ENCODE measurements at places on chromosomes 12 and 14.

DNA sequence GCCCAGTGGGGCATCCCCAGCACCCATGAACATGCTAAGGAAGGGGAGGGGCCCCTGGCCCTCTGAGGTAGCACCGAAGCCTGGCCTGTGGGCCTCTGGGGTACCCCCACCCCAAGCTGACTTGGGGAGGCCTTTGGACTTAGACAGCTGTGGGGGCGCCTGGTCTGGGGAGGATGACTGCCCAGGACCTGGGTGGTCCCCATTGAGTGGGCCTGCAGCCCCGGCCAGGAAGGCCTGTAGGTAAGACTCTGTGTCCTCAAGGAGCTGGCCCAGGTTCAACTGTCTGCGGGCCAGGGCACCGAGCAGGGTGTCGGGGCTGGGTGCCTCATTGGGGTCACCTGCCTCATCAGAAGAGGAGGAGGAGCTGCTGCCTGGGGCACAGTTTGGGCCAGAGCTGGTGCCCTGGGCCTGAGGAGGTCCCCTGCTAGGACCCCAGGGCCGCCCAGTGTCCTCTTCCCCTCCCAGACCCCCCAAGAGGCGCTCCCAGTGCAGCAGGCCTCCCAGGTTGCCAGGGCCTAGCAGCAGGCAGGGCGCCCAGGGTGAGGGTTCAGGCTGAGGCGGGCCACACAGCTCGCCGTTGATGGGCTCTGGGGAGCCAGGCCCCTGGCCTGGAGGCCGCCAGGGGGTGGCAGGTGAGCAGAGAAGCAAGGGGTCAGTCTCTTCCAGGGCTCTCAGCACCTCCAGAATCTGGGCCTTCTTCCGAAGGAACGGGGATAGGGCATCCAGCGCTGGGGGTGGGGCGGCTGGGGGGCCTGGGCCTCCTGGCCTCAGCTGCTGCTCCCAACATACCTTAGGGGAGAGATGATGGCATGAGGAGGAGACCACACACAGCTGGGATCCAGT, 31.4 kb downstream of the NCKAP5L start:
- no peak for DNase-seq

DNA sequence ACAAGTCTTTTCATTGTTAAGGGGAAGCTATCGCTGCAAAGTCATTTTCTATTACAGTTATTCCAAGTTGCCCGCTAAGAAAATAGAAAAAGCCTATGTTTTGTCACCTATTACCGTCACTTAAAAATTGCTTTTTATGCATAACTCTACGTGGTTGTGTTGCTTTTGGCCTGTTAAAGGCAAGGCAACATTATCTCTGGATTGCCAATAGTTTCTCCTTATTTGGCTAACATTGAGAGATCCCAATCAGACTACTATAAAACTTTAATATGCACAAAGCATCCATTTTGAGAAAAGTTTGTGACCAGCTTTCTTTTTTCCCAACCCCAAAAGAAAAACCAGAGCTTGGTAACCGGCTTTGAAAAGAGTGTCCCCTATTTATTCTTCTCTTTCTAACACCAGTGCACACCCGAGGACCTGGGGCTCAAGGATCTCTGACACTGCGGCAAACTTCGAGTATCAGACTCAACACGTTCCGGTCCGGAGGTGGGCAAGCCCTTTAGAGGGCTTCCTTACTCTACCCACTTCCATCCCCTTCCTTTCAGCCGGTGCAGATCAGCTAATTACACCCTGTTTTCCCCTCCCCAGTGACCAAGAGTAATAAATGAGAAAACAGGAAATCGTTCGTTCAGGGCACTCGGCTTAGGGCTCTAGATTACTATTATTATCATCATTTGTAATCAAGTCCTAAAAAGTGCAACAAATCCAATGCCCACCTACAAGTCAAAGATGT, 1.2 kb downstream of the PPP1R12A start:
- DNase-seq, result no peak

- no peak for DNase-seq
Measured at GRCh38 chr12:42575717-42576116, 13.8 kb downstream of the PRICKLE1 start.

DNA sequence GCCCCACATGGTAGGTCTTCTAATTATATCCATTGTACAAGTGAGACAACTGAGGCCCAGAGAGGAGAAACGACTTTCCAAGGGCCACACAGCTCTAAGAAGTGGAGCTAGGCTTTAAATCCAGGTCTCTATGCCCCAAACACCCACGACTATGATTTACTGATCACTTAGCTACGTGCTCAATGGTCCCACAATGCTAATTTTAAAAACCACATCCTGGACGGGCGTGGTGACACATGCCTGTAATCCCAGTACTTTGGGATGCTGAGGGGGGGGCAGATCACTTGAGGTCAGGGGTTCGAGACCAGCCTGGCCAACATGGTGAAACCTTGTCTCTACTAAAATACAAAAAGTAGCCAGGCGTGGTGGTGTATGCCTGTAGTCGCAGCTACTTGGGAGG, 8.4 kb upstream of the MLEC start:
- DNase-seq, result no peak

GRCh38 chr14:96792591-96792990, 4.6 kb upstream of the VRK1 start:
- no peak for DNase-seq

DNA sequence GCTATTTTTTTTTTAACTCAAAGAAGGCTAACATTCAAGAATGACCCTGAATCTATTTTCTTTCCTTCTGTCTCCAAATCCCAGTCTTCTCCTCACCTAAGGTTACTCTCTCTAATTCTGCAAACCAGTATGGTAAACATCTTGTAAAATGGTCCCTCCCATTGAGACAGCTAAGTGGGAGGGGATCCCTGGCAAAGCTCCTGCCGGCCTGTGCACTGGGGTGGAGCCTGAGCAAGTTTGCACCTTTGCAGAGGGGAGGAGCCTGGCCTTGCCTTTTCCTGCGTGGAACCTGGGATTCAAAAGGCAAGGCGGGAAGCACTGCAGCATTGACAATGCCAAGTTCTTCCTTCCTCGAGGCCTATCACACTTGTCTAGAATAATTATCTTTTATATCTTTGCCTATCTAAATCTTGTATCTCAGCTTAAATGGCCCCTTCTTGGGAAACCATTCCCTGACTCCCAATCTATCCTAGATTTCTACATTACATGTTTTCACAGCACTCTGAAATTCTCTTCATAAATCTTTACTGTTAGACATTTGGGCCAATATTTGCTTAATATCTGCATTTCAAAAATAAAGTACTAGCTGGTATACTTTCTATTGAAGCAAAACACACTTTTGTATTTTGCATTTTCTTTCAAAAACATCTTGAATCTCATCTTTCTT, 83.0 kb downstream of the EPS8 start:
- no peak for DNase-seq

GRCh38 chr12:93708952-93709351, 31.8 kb downstream of the CRADD start:
- no peak for DNase-seq

DNA sequence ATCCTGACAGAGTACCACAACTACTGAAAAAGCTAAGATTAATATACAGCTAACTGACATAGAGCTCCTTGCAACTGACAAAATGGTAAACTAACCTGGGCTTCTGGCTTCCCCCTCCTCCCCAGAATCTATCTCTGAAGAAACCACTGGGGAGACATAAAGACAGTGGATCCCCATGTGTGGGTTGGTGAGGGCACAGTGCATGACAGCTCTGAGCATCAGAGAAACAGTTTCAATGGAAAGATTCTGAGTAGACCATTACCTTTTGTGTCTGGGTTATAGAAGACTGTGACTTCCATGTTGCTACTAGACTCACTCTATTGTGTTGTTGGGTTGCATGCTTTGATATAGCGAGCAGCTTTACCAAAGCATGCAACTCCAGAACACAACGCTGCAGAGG, 247.4 kb downstream of the EFCAB11 start:
- DNase-seq, result no peak

DNA sequence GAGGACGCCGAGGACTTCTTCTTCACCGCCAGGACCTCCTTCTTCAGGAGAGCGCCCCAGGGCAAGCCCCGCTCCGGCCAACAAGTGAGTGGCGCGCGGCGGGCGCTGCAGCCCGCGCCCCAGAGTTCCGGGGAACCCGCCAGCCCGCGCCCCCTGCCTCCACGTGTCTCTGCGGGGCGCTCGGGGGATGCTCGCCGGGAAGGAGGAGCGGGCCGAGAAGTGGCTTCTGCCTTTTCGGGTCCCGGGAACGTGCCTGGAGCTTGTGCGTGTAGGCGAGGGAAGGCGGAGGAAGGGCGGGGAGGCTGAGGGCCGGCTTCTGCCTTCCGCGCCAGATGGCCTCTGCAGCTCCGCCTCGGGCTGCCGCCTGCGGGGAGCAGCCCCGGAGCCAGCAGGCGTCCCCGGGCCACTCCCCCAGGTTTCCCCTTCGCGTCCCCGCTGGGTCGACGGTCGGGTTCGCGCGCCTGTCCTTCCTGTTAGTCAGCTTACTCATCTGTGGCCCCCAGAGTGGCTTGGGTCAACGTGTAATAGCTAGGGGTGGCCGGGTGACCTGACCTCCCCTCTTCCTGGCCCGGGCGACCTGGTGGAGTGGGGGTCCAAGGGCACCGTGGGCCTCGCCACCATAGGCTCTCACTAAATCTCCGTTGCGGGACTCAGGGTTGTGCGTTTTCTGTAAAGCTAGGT, 505 bp downstream of the RASSF3 start:
- peak; percentile 58 for DNase-seq

DNA sequence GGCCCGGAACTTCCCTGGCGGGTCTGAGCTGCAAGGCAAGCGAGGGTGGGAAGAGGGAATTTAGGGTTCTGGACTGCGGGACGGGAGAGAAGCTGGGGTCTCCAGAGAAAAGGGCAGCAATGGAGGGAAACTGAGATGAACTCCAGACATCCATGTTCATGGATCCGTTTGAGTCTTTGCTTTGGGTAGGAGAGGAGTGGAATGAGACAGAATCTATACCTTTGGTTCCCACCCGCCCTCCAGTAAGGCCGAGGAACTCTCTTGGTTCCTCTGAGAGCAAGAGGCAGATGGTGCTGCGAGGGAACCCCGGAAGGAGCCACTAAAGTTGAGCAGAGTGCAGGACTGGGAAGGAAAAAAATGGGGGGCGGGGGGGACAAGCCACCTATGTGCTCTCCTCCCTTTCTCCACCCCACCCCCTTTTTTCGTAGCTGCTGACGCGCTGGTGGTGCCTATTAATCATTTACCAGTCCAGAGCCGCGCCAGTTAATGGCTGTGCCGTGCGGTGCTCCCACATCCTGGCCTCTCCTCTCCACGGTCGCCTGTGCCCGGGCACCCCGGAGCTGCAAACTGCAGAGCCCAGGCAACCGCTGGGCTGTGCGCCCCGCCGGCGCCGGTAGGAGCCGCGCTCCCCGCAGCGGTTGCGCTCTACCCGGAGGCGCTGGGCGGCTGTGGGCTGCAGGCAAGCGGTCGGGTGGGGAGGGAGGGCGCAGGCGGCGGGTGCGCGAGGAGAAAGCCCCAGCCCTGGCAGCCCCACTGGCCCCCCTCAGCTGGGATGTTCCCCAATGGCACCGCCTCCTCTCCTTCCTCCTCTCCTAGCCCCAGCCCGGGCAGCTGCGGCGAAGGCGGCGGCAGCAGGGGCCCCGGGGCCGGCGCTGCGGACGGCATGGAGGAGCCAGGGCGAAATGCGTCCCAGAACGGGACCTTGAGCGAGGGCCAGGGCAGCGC, 1.2 kb downstream of the SSTR1 start:
- DNase-seq, result no peak

DNA sequence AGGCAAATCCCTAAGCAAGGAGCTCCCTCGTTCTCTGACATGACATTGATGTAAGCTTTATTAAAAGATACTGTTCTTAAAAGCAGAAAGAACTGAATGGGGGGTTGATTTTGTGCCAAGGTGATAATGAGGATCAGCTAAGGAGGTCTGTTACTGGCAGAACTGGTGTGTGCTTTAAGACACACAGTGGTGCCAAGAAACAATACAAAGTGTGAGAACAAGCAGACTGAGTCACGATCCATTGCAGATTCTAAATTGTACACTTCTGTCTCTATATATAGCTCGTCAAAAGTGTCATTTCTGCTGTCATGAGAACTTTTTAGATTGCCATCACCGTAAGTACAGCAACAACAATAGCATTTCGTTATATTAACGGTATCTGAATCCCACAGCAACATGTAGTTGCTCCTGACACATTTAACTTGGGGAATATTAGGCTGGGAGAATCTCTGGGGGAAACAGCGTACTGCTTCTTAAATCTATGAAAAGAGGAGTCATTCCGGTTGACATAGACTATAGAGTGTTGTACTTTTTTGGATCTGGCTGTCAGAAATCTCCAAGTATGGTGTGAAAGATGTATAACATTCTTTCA, 151.3 kb upstream of the PRKD1 start:
- no peak for DNase-seq

GRCh38 chr12:113634474-113634873, 162.8 kb upstream of the LHX5 start:
- no peak for DNase-seq

GRCh38 chr12:57096748-57097553, 8.0 kb downstream of the NAB2 start:
- DNase-seq, result no peak

DNA sequence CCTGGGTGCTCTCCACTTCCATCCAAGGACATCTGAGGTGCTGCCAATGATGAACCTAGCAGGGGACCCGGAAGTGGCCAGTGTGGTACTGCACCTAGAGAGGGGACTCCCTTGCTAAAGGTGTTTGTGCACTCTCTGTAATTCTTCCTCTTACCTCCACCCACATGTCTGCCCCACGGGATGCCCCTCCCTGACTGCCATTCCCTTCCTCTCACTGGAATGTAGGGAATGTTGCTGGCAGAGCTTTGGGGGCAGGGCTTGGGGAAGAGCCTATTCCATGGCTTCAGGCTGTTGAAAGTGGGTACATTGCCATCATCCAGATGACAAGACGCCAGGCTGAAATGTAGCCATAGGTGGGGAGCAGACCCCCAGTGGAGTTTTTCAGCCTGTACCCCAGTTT, 153.2 kb downstream of the SMOC1 start:
- no peak for DNase-seq

DNA sequence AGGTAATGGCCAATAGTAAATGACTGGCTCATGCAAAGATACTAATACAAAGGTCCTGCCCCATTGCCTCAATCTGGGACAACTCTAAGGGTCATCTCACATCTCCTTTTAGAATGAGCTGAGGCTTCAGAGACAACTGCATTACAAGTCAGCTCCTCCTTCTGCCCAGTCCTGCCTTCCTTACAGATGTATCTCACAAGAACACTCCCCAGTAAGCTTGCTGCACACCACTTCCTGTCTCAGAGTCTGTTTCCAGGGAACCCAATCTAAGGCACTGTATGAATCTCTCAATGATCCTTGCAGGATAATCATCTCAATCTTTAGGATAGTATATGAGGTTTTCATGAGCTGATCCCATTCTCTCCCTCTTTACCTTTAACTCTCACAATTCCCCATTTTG, 57.8 kb upstream of the ZDHHC17 start:
- DNase-seq, result no peak

GRCh38 chr12:57817261-57817989, 1.1 kb downstream of the AVIL start:
- no peak for DNase-seq

GRCh38 chr14:71416392-71416791, 509.1 kb downstream of the PCNX1 start:
- DNase-seq, result no peak

- DNase-seq, result peak; percentile 20
Measured at GRCh38 chr14:95196268-95196667, 38.9 kb upstream of the DICER1 start.

- DNase-seq, result no peak
Measured at GRCh38 chr12:60230056-60230455, 634.2 kb downstream of the SLC16A7 start.
